ENCODE measurements at places on chromosomes 3 and 15.
A peak's percentile ranks its signal among the peaks of the same experiment; 100 is the strongest.

GRCh38 chr3:185764980-185765370 lies 59.9 kb downstream of the IGF2BP2 start:
- DNase-seq = no peak

- DNase-seq = no peak
Observed at GRCh38 chr3:80051602-80051962, 283.8 kb upstream of the ROBO1 start.

DNA sequence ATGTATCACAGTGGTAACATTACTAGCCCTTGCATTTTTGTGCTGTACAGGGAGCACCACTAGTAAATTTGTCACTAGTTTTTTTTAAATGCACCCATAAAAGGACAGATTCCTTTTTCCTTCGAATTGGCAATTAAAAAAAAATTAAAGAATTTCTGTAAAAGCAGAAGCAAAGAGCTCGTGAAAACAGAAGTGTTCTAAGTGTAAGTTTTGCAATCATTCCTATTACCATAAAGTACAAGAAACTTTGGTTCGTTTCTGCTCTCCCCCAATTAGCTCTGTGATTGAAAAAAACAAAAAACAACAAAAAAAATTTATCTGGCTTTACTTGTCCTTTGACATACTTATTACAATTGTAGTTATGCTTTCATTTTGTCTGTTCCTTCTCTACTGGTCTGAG lies 5.3 kb downstream of the SERP1 start:
- DNase-seq = no peak

DNA sequence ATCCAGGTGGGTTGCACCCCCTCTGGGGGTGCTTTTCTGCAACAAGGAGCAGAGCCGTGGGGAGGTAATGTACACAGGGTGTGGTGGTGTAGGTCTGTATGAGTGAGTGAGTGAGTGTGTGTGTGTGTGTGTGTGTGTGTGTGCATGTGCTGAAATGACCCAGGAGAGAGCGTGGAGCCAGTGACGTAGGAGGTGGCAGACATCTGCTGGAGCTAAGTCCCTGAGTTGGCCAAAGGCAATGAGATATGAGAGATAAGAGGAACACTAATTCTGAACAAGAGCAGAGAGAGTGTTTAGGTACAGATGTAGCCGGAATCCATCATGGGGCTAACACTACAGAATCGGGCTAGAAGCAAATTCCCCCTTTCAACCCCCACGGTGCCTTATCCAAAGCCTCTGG lies 27.6 kb downstream of the BDH1 start:
- DNase-seq = no peak

- DNase-seq = no peak
Observed at GRCh38 chr15:80777137-80777536, 2.0 kb upstream of the CEMIP start.

GRCh38 chr3:4614927-4615326 lies 121.8 kb downstream of the ITPR1 start:
- DNase-seq = no peak

- peak; percentile 77 for DNase-seq
Observed at GRCh38 chr3:185659942-185660921, 74.1 kb downstream of the SENP2 start.

DNA sequence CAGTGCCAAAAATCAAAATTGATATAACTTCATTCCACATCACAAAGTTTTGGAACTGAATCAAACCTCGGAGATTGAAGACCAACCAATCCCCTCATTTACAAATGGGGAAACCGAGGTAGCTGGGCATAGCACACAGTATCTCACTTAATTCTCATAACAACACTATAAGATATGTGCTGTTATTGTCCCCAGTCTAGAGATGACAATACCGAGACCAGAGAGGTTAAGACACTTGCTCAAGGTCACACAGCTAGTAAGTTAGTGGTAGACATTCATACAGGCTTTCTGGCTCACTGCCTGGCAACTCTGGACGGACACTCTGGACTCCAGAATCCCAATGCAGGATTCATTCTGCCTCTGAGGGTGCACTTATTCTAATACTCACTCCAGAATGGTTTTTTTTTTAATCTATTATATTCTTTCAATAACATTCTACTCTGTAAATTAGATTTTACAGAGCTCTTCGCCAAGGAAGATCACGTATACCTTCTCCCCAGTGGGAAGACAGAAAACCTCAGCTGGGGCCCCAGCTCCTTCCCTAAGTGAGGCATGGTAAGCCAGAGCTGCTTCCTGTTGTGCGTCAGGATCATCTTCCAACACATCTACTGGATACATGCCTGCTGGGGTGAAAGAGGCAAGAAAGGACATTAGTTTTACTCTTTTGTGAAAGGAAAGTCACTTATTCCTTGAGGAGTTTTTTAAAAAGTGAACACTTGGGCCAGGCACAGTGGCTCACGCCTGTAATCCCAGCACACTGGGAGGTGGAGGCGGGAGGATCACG lies 128.4 kb upstream of the IGF1R start:
- no peak for DNase-seq

DNA sequence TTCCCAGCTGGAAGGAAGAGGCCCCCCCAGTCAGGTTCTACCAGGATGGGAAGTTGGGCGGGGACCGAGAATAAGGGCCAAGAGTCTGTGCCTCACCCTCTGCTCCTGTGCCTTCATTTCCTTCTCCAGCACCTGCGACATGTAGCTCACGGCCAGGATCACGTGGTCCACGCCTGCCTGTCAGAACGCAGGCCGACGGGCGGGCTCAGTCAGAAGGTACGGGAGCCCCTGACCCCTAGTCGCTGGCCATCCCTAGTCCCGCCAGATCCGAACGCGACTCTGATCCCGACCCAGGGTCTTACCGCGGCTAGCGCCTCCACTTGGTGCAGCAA lies 489 bp downstream of the GMPPB start:
- DNase-seq = peak; percentile 68
